CD14-positive monocyte (primary cell): ENCODE measurements at places on chromosomes 3 and 15.

DNA sequence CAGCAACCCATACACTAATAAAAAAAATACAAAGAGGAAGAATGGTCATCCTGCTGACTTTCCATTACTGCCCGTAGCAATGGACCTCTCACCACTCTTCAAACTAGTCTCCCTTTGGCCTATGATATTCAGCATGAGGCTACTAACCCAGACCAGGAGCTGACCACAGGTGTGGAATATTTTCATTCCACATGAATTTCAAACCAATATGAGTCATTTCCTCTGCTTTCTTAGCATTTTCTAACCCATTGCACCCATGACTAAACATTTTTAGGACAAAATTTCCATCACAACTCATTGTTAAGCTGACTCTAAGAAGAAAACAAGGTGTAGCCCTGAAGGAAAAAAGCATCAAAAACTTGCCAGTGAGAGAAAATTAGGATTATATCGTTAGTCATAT, 34.0 kb upstream of the ZPLD1 start:
- no peak overlapping the region for H3K27ac ChIP-seq
- no peaks in the 10 kb centered on the region for H3K4me1 ChIP-seq
- H3K36me3 ChIP-seq: no peaks in the 10 kb centered on the region
- DNase-seq: no peak
- H3K27me3 ChIP-seq: no peaks in the 10 kb centered on the region

DNA sequence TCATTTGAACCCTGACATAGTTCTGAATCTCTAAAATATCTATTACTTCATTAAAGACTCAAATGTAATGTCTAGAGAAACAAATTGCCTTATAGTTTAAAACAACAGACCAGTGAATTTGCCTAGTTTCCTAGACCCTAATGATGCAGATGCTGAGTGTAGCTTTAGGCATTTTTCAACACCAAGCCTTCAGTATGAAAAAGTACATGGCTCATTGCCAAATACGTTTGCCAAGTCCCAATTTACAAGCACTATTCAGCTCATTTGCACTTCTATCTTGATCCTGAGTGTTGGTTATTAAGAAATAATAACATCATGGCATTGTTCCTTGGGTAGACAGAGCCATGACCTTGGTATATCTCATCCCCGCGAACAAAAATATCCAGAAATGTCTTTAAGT, 46.8 kb downstream of the EOMES start:
- H3K27me3 ChIP-seq: no peaks in the 10 kb centered on the region
- H3K27ac ChIP-seq: no peak overlapping the region
- no peak overlapping the region for H3K4me3 ChIP-seq
- no peaks in the 10 kb centered on the region for H3K4me1 ChIP-seq
- DNase-seq: no peak

DNA sequence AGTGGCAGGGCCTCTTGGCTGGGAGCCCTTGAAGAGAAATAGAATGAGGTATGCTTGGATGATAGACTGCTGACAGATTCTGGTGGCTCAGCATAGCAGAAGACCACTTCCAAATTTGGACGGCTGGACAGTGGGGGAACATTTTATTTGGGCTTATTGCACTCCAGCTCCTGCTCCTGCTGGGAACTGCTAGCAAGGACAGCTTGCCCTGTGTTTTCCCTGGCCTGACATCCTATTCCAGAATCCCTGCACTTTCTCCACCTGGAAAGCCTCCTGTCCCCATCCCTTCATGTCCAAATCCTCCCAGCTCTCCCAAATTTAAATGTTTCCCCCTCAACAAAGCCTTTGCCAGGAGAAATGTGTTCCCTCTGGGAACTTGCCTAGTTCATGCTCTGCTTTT, 9.8 kb upstream of the COLQ start:
- no peak for DNase-seq
- H3K27me3 ChIP-seq: no peaks in the 10 kb centered on the region
- H3K36me3 ChIP-seq: no peaks in the 10 kb centered on the region

GRCh38 chr15:52480990-52481389, 47.7 kb downstream of the MYO5A start:
- H3K36me3 ChIP-seq: no peaks in the 10 kb centered on the region
- no peaks in the 10 kb centered on the region for H3K27me3 ChIP-seq
- H3K4me3 ChIP-seq: no peak overlapping the region
- no peak overlapping the region for H3K27ac ChIP-seq
- no peak for DNase-seq

- no peaks in the 10 kb centered on the region for H3K27me3 ChIP-seq
- H3K27ac ChIP-seq: no peak overlapping the region
- DNase-seq: no peak
- H3K4me1 ChIP-seq: no peaks in the 10 kb centered on the region
- no peaks in the 10 kb centered on the region for H3K36me3 ChIP-seq
- no peak overlapping the region for H3K4me3 ChIP-seq
These were observed 1346.1 kb upstream of the EPHA6 start for GRCh38 chr3:95468331-95468730.

DNA sequence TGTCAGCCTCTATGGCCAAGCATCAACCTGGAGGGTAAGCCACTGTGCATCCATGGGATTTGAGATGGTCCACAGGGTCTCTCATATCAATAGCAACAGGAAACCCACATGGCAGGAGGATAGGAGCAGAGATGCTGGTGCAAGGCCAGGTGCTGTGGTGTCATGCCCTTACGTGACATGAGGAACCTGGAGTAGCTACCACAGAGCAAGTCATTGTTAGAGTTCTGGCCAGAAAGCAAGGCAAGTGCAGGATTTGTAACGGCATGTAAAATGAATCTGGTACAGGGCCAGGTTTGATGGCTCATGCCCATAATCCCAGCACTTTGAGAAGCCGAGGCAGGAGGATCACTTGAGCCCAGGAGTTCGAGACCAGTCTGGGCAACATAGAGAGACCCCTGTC, 14.8 kb upstream of the ZNF774 start:
- peak overlapping the region; percentile 53 for H3K27ac ChIP-seq
- H3K4me1 ChIP-seq: peaks cover 50% of the 10 kb centered on the region
- H3K27me3 ChIP-seq: no peaks in the 10 kb centered on the region

DNA sequence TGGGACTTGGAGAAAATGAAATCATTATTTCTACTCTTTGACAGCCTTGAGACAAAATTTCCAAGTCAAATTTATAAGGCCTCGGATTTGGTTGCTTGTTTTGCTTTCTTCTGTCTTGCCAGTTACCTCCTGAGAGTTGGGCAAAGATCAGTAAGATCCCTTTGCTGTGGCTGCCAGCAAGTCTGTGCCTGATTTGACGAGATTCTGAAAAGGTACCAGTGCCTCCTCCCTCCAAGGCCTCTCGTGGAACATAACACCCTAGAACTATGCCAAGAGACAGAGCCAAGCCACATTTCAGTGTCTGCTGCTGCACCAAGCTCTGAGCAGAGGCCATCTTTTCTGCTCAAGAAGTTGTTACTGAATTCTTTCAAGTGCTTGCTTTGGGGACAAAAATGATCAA, 61.0 kb downstream of the GTPBP8 start:
- DNase-seq: no peak
- no peaks in the 10 kb centered on the region for H3K36me3 ChIP-seq
- peaks cover 59% of the 10 kb centered on the region for H3K4me1 ChIP-seq
- H3K4me3 ChIP-seq: no peak overlapping the region
- H3K27me3 ChIP-seq: no peaks in the 10 kb centered on the region

GRCh38 chr3:178043084-178043483, 493.2 kb upstream of the KCNMB2 start:
- H3K27me3 ChIP-seq: no peaks in the 10 kb centered on the region
- H3K36me3 ChIP-seq: no peaks in the 10 kb centered on the region
- no peaks in the 10 kb centered on the region for H3K4me1 ChIP-seq
- DNase-seq: no peak

DNA sequence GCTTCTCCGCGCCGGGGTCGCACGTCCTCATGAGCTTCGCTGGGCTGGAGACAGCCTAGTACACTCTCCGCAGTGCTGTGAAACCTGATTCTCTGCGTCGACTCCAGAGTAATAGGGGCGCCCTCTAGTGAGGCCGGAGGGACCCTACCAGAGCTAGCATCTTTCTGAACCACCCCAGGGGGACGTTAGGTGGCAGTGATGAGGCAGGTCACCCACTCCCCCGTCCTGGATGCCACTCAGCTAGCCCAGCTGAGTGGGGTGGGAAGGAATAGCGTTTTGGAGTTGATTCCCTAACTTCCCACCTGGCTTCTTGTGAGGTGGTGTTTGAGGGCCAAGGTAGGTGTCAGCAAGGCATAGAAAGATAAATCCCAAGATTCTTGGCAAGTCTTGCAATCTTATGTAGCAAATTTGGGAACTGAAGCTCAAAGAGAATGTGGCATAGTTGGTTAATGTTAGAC, 4.0 kb downstream of the DUOXA2 start:
- peaks cover 34% of the 10 kb centered on the region for H3K4me1 ChIP-seq
- H3K27me3 ChIP-seq: peaks cover 43% of the 10 kb centered on the region
- H3K36me3 ChIP-seq: no peaks in the 10 kb centered on the region
- no peak overlapping the region for H3K27ac ChIP-seq

- no peak overlapping the region for H3K4me3 ChIP-seq
- no peaks in the 10 kb centered on the region for H3K27me3 ChIP-seq
- no peak for DNase-seq
- no peaks in the 10 kb centered on the region for H3K4me1 ChIP-seq
- H3K27ac ChIP-seq: no peak overlapping the region
- H3K36me3 ChIP-seq: no peaks in the 10 kb centered on the region
These were observed 60.3 kb upstream of the SMAD6 start for GRCh38 chr15:66641485-66642315.
